GM12891 (cell line): ENCODE measurements at places on chromosomes 1 and 21.

- DNase-seq, result no peak
Measured at GRCh38 chr1:38500352-38500751, 359.2 kb downstream of the RRAGC start.

GRCh38 chr1:87956072-87956471 is 627.4 kb downstream of the LMO4 start:
- no peak for DNase-seq

DNA sequence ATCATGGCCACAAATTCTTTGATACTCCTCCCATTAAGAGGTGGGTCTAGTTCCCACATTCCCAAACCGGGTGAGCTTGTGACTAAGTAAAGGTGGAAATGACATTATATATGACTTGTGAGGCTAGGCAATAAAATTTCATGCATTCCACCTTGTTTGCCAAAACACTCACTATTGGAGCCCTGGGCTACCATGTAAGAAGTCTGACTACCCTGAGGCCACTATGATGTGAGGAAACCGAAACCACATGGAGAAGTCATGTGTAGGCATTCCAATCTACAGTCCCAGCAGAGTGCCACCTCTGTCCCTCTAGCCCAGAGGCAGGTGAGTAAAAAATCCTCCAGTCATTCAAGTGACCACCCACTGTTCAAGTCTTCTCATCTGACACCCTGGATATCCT is 17.9 kb upstream of the SMG7 start:
- no peak for DNase-seq

DNA sequence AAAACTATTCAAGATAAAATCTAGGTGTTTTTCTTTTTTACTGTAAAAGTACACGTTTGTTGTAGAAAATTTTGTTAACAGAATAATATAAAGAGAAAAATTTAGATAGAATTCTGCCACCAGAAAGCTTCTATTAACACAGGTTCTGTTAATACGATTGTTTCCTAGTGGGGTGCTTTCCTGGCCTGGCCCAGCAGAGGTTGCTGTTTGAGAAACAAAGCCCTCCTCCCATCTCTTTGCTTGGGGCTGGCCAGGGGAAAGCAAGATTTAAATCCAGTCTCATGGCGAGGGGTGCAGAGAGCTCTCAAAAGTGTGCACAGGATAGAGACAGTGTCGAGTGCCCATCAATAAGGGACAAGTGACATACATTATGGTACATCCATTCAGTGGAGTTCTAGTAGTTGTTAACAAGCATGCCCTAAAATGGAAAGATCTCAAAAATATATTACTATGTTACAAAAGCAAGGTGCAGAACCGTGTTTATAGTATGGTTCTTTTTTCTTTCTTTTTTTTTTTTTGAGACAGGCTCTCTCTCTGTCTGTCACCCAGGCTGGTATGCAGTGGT is 14.6 kb upstream of the ACBD3 start:
- peak; percentile 42 for DNase-seq

DNA sequence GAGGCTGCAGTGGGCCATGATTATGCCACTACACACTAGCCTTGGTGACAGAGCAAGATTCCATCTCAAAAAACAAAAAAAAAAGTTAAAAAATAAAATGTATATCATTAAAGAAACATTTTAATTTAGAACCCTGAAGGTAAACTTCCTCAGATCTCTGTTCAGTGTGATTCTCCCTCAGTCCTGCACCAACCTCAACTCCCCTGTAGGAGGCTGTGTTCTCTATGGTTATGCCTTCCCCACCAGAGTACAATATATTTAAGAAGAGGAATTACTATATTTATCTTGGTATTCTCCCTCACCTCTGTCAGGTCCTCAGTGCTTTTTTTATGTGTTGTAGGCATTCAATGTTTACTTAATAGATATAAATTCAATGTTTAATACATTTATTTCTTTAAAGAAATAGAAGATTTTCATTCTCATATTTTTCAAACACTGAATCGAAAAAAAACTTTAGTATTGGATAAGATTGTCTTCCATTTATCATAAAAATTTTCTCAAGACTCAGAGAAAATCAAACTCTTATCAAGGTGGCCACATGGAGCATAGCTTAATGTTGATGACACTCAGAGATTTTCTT is 4.8 kb upstream of the LRRC8B start:
- peak; percentile 30 for DNase-seq

GRCh38 chr1:233815865-233816264 is 88.6 kb upstream of the SLC35F3 start:
- DNase-seq, result no peak

DNA sequence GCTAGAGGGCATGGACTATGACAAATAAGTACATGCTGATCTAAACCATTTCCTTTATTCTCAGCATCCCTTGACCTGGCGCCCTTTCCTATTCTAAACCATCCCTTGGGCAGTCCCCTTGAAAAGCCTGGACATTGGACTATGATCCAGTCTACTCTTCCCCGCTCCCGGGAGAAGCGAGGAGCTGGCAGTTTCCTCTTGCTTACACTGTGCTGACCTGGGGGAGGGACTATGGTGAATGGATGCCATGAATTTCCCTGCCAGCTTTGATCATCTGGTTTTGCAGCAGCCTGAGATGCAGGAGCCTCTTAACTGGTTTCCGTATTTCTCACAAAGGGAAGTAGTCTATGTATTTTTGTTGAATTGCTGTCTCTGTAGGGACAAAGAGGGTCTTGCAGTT is 121.7 kb downstream of the KIF26B start:
- DNase-seq, result no peak

GRCh38 chr1:159843459-159843858 is 16.8 kb downstream of the SLAMF8 start:
- no peak for DNase-seq

GRCh38 chr1:230407351-230407750 is 18.8 kb downstream of the PGBD5 start:
- DNase-seq, result no peak

DNA sequence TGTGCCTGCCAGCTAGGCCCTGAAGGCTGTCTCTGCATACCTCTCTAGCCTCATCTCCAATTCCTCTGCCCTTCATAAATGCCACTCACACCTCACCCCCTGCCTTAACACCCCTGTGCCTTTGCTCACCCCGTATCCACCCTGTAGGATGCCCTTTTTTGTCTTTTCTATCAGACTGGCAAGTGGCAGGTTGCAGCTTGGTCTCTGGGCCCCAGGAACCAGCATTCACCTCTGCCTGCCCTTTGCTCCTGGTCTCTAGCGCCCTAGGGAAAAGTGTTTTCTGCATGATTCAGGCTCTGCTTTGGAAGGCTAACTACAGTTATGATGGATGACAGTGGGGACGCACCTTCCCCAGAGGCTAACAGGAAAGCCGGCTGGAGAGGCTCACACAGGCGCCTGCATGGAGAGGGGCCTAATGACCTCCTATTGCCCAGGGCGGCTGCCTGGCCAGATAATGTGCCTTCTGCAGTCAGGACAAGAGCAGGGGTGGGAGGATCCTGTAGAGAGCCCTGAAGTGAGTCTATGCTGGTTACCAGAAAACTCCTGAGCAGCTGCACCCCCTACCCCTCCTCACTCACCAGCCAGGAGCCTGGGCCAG is 11.2 kb downstream of the KANK4 start:
- no peak for DNase-seq

DNA sequence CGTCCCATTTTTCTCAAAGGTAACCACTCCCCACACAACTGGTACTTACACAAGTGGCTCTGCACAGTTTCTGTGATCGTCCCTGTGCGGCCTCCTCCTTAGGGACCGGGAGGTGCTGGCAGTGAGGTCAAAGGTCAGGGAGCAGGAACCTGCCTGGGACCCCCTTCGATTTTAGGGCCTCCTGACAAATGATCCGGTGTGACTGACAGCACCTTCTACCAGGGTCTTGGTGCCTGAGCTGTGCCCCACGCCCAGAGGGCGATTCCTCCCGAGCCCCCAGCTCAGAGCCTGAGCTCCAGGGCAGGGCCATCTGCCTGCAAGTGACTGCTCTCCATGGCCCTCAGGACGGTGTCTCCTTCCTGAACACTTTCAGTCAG is 11.8 kb upstream of the TMEM240 start:
- no peak for DNase-seq

GRCh38 chr1:172883844-172884243 is 166.9 kb downstream of the TNFSF18 start:
- DNase-seq, result no peak

DNA sequence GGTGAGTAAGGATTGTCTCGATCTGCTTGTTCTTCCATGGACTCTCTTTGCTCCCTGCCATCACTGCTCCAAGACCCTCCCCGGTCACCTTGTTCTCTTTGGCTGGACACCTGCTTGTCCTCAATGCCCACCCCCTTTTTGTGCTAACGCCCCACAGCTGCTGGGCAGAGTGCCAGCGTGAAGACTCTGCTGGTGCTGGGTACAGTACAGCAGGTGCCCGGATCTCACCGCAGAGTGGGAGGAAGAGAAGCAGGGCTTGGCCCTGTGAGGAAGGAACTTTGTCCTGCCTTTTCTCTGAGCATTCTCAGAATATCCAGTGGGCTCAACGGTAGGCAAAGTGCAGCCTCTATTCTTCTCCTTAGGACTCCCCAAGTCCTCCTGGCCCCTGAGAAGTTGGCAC is 90.1 kb downstream of the PLXNA2 start:
- no peak for DNase-seq

DNA sequence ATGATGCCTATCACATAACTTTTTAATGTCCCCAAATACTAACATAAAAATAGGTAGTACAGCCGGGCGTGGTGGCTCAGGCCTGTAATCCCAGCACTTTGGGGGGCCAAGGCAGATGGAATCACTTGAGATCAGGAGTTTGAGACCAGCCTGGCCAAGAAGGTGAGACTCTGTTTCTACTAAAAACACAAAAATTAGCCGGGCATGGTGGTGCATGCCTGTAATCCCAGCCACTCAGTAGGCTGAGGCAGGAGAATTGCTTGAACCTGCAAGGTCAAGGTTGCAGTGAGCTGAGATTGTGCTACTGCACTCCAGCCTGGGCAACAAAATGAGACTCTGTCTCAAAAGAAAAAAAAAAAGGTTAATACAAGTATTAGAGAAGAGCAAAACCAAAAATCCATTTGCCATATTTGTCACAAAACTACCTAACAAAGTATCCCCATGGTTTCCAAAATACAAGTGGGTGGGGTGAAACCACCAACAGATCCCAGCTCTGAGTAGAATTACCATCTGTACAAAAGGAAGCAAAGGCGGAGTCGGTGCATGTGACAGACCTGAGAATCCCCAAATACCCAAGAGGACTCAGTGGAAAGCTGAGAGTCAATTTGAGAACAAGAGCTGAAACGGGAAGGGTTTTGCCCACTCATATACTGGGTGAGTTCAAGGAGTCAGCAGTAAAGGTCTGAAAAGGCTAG is 113.2 kb downstream of the TOMM20 start:
- DNase-seq, result no peak
